ENCODE measurements at places on chromosomes 12 and 14. TPM values are rescaled to one million over a fixed set of nuclear protein-coding genes. Genes with fewer than 3 reads are reported as not detected.

The KRT73 gene
- not detected for total RNA-seq

- H3K27me3 ChIP-seq: peaks cover 11% of the 10 kb centered on the region
- no peak overlapping the region for H3K27ac ChIP-seq
- H3K36me3 ChIP-seq: peaks cover 11% of the 10 kb centered on the region
- peaks cover 13% of the 10 kb centered on the region for H3K4me1 ChIP-seq
- no peak overlapping the region for H3K4me3 ChIP-seq
These were observed 2.6 kb downstream of the IFFO1 start for GRCh38 chr12:6553051-6553868.

DNA sequence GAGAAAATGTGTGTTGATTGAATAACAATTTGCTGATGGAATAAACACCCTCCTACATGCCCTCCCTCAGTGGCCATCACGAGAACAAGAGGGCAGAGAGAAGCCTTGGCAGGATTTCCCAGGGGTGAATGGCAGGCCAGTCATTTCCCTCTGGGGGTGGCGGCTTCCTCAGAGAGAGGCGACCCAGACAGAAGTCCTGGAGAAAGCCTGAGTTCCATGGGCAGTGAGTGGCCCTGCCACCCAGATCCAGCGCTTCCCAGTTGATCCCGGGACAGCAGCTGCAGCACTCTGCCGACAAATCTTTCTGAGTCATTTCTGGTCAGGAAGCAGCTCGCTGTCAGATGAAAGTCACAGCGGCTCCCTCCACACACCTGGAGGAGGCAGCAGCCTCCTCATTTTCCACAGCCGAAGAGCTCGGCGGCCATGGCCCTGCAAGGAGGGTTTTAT lies 123.0 kb downstream of the SCARB1 start:
- no peak overlapping the region for H3K4me3 ChIP-seq
- peaks cover 16% of the 10 kb centered on the region for H3K4me1 ChIP-seq
- no peaks in the 10 kb centered on the region for H3K36me3 ChIP-seq
- no peak for DNase-seq
- H3K27me3 ChIP-seq: peaks cover 3% of the 10 kb centered on the region
- H3K27ac ChIP-seq: no peak overlapping the region

DNA sequence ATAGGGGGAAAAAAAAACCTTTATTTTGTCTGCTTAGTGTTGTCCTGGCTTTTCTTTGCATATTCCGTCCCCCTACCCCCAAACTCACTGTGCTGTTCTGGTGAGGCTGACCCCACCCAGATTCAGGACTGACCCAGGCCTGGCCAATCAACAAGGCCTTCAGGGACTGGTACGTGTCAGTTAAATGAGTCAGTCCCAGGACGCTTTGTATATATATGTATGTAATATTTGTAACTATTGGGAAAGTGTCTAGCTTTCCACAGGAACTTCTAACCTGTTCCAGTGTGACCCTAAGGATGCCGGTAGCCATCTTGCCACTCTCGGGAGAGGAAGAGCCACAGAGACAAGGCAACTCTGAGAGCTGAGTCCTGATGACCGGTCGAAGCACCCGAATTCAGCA lies 107.4 kb downstream of the VCPKMT start:
- no peaks in the 10 kb centered on the region for H3K36me3 ChIP-seq
- peaks cover 6% of the 10 kb centered on the region for H3K4me1 ChIP-seq
- H3K27me3 ChIP-seq: peaks cover 11% of the 10 kb centered on the region
- H3K4me3 ChIP-seq: no peak overlapping the region
- H3K27ac ChIP-seq: no peak overlapping the region
- no peak for DNase-seq

The GSC gene
- not detected for total RNA-seq

GRCh38 chr12:77104286-77104685 lies 38.9 kb upstream of the E2F7 start:
- no peaks in the 10 kb centered on the region for H3K36me3 ChIP-seq
- peaks cover 11% of the 10 kb centered on the region for H3K4me1 ChIP-seq
- no peak overlapping the region for H3K4me3 ChIP-seq
- DNase-seq: no peak
- no peaks in the 10 kb centered on the region for H3K27me3 ChIP-seq
